Neural progenitor cell (in vitro differentiated cells): ENCODE measurements at places on chromosomes 2 and 18. TPM values are rescaled to one million over a fixed set of nuclear protein-coding genes. Genes with fewer than 3 reads are reported as not detected.
A peak's percentile ranks its signal among the peaks of the same experiment; 100 is the strongest.

CRYGC gene
- not detected in 2 replicates for total RNA-seq

C1GALT1C1L gene
- 0.12 TPM in 1 of 2 replicates, not detected in the other for total RNA-seq

CRYGD gene
- not detected in 2 replicates for total RNA-seq

CFAP221 gene
- total RNA-seq: 0.74 and 1.5 TPM in 2 replicates

CXCR4 gene
- 31.0 and 32.6 TPM in 2 replicates for total RNA-seq

ADCY3 gene
- 25.3 and 28.9 TPM in 2 replicates for total RNA-seq

CYP26B1 gene
- 0.21 and 1.2 TPM in 2 replicates for total RNA-seq

- peak; percentile 56 for DNase-seq
- H3K36me3 ChIP-seq: no peaks in the 10 kb centered on the region
- H3K27me3 ChIP-seq: no peaks in the 10 kb centered on the region
- peak overlapping the region; percentile 27 for H3K4me3 ChIP-seq
Measured at GRCh38 chr2:189698020-189698887, 23.8 kb downstream of the ANKAR start.

DNA sequence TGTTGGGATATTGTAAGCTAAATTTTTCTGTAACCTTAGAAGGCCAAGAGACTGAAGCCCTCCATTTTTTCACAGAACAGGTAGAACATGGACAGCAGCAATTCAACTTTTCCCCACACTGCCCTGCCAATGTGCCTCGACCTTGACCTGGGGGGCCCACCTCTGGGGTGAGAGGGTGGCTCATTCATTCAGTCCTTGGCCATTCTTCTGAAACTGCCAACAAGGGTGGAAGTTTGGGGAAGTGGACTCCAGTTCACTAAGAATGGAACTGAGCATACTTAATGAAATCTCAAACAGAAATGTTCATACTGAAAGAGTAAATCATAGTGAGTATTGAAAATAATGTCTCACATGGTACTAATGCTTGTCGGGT lies 1.1 kb downstream of the EEF1B2 start:
- H3K27me3 ChIP-seq: no peaks in the 10 kb centered on the region
- no peak for DNase-seq
- H3K36me3 ChIP-seq: peaks cover 19% of the 10 kb centered on the region
- H3K4me1 ChIP-seq: peaks cover 14% of the 10 kb centered on the region

- H3K27me3 ChIP-seq: no peaks in the 10 kb centered on the region
- no peaks in the 10 kb centered on the region for H3K36me3 ChIP-seq
- H3K4me3 ChIP-seq: no peak overlapping the region
- no peaks in the 10 kb centered on the region for H3K4me1 ChIP-seq
- DNase-seq: no peak
- no peak overlapping the region for H3K27ac ChIP-seq
Measured at GRCh38 chr2:124264551-124265091, 239.5 kb downstream of the CNTNAP5 start.

GRCh38 chr2:45844796-45845457 lies 193.5 kb downstream of the PRKCE start:
- H3K27ac ChIP-seq: no peak overlapping the region
- H3K4me1 ChIP-seq: peaks cover 9% of the 10 kb centered on the region
- H3K4me3 ChIP-seq: no peak overlapping the region
- no peaks in the 10 kb centered on the region for H3K27me3 ChIP-seq

GRCh38 chr2:36277146-36277808 lies 78.3 kb upstream of the CRIM1 start:
- no peaks in the 10 kb centered on the region for H3K36me3 ChIP-seq
- H3K27ac ChIP-seq: no peak overlapping the region
- H3K27me3 ChIP-seq: peaks cover 16% of the 10 kb centered on the region
- no peaks in the 10 kb centered on the region for H3K4me1 ChIP-seq

GRCh38 chr2:176805345-176805744 lies 407.2 kb upstream of the HNRNPA3 start:
- H3K27ac ChIP-seq: no peak overlapping the region
- no peak for DNase-seq
- H3K36me3 ChIP-seq: no peaks in the 10 kb centered on the region
- no peaks in the 10 kb centered on the region for H3K27me3 ChIP-seq

GRCh38 chr2:121532347-121532766 lies 1.7 kb downstream of the RNU4ATAC start:
- H3K36me3 ChIP-seq: no peaks in the 10 kb centered on the region
- DNase-seq: no peak
- no peak overlapping the region for H3K4me3 ChIP-seq

DNA sequence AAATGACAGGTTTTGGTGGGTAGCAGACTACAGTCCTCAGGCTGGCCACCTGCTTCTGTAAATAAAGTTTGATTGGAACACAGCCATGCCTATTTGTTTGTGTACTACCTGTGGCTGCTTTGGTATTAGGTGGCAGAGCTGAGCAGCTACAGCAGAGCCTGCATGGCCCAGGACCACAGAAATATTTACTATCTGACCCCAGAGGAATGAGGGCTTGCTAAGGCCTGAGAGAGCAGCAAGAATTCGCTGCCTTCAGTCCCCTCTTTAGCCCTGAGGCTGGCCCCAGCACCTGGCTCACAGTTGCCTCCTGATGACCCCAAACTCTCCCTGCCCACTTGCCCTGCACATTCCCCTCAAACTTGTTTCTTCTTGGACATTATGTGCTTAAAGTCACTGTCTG lies 32.5 kb downstream of the POLR1A start:
- no peak for DNase-seq
- no peaks in the 10 kb centered on the region for H3K27me3 ChIP-seq
- H3K4me1 ChIP-seq: no peaks in the 10 kb centered on the region
- H3K36me3 ChIP-seq: no peaks in the 10 kb centered on the region
- H3K4me3 ChIP-seq: no peak overlapping the region

DNA sequence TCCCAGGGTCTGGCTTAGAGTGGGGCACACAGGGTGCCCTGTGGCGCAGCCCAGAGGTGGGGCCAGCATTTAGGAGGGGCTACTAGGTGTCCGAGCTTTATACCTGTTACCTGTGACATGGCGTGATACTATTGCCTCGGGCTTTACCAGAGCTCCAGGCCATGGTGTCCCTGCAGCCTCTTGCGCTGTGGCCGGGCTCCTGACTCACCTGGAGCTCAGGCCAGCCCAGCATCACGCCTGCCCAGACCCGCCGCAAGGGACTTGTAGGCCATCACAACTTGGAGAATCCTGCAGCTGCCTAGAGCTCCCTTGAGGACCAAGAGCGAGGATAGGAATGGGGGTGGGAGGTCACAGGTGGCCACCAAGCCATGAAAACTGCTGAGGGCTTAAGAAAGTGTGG lies 8.0 kb downstream of the INHBB start:
- DNase-seq: no peak
- H3K4me3 ChIP-seq: no peak overlapping the region
- H3K4me1 ChIP-seq: no peaks in the 10 kb centered on the region
- no peak overlapping the region for H3K27ac ChIP-seq

DNA sequence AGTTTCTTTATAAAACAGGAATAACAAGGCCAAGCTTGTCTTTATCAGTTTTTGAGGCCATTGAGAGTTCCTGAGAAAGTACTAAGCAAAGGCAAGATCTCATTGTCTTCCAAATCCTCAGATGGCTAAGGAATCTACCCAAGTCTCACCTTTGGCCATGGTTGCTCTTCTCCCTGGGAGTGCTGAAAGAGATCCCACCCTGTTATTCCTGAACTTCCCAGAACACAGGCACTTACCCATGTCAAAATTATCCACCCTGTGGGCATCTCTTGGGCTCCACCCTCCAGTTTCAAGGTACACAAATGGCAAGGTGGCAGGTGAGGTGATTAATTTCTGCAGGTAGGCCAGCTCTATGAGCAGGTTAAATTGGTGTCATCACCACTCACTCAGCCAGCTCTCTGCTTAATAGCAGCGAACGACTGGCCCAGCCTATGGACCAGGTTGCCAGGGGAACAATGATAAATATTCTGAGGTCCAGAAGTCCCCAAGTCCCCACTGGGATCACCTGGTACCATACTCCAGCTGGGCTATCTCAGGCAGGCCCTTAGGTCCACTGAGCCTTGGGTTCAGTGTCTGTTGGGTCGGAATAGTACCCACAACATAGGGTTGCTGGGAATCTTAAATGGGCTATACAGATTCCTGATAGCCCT lies 2.3 kb upstream of the SPRED2 start:
- H3K4me1 ChIP-seq: peaks cover 36% of the 10 kb centered on the region
- H3K27me3 ChIP-seq: peaks cover 50% of the 10 kb centered on the region
- no peak for DNase-seq

- H3K4me1 ChIP-seq: no peaks in the 10 kb centered on the region
- H3K4me3 ChIP-seq: no peak overlapping the region
- H3K36me3 ChIP-seq: no peaks in the 10 kb centered on the region
- H3K27ac ChIP-seq: no peak overlapping the region
Measured at GRCh38 chr2:33873076-33873605, 274.0 kb upstream of the FAM98A start.

GRCh38 chr2:64296695-64297346 lies 152.6 kb upstream of the PELI1 start:
- no peaks in the 10 kb centered on the region for H3K4me1 ChIP-seq
- no peaks in the 10 kb centered on the region for H3K36me3 ChIP-seq
- no peak for DNase-seq

DNA sequence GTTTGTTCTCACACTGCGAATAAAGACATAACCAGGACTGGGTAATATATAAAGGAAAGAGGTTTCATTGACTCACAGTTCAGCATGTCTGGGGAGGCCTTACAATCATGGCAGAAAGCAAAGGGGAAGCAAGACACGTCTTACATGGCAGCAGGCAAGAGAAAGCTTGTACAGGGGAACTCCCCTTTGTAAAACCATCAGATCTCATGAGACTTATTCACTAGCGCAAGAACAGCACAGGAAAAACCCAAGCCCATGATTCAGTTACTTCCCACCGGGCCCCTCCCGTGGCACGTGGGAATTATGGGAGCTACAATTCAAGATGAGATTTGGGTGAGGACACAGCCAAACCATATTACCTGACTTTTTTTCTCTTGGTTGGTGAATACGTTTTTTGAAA lies 51.3 kb downstream of the TMEM247 start:
- H3K4me3 ChIP-seq: no peak overlapping the region
- no peaks in the 10 kb centered on the region for H3K36me3 ChIP-seq
- no peaks in the 10 kb centered on the region for H3K4me1 ChIP-seq
- DNase-seq: no peak
- H3K27ac ChIP-seq: no peak overlapping the region

- H3K27ac ChIP-seq: no peak overlapping the region
- no peak overlapping the region for H3K4me3 ChIP-seq
- no peak for DNase-seq
- no peaks in the 10 kb centered on the region for H3K4me1 ChIP-seq
- no peaks in the 10 kb centered on the region for H3K36me3 ChIP-seq
Measured at GRCh38 chr2:195486987-195487644, 169.9 kb upstream of the SLC39A10 start.
